ENCODE measurements at places on chromosomes 13 and 19.

DNA sequence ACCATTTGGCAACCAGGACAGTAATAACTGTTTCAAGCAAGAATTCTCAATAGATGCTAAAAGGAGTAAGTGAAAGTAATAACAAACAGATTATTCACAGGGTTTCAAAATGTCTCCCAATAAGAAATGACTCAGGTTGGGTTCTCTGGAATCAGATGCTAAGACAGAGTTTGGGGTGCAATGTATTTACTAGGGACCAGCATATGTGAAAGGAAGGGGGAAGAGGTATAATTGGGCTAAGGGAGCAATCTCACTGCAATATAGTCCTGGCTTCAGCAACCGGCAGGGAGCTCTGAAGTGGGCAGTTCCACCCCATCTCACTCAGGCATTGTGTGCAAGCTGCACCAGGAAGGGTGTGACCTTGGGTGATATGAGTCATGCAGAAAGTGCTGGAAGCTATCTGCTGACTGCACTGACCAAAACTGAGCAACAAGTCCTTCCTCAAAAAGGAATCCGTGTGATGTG lies 23.4 kb downstream of the ZDHHC20 start:
- no peak for DNase-seq

GRCh38 chr19:34184880-34185491 lies 12.7 kb downstream of the LSM14A start:
- DNase-seq, result no peak

GRCh38 chr19:778910-779653 lies 18.2 kb upstream of the PTBP1 start:
- DNase-seq, result no peak

DNA sequence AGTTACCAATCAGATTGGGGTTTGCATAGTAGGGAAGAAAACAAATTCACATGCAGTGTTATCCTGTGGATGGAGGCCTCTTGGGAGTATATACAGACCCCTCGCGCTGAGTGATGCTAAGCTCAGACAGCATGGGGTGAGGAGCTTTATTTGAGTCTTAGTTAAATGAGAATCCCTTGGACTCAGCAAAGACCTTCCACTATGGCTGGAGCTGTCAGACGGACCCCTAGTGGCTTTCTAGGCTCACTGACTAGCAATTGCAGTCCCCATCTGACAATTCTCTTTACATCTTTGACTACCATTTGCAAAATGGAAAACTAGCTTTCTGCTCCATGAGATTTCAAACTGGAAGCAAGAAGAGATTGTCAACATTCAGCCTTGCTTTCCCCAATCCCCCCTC lies 90.4 kb downstream of the STOML3 start:
- DNase-seq, result no peak

DNA sequence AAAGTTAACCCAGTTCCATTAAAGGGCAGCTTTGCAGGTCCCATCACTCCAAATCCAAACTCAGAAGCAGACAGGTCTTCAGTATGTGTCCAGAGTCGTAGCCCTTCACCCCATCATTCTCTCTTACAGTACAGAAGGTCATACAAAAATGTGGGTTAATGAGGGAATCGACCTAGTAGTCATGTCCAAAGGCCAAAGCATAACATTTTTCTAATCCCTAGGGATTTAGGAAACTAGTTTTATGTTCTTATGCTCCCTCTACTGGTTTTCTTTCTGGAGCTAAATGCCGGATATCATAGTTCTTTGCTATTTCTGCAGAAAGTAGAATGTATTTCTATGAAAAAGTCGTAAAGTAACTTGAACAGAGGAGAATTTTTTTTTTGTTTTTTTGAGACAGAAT lies 72.2 kb downstream of the DHRS12 start:
- DNase-seq, result no peak

GRCh38 chr13:49597043-49597641 lies 11.8 kb upstream of the RCBTB1 start:
- no peak for DNase-seq

DNA sequence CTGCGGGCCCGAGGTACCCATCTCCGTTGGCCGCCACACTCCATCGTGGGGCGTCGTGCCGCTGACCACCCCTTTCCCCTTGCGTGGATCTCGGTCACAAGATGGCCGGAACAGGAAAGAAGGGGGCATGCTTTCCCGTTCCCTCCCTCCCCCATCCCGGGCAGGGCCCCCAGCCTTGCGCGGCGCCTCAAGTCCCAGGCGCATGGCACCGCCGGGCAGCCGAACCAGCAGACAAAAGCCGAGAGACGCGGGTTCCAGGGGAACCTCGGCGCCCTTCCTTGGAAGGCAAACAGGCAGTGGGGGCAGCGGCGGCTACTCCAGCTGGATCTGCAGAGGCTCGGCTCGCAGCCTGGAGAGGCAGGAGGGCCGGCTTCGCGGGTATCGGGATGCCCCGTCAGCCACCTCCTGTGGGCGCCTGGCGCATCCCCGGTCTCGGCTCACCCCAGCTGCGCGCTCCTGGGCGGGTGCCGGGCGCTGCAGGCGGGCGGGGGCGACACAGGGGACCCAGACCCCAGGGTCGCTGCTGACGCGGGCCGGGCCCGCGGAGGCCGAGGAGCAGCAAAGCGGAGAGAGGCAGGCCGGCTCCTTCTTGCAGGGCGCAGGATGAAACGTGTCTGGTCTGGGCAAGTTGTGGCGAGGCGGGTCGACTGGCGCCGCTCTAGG lies 439 bp downstream of the DZIP1 start:
- no peak for DNase-seq

DNA sequence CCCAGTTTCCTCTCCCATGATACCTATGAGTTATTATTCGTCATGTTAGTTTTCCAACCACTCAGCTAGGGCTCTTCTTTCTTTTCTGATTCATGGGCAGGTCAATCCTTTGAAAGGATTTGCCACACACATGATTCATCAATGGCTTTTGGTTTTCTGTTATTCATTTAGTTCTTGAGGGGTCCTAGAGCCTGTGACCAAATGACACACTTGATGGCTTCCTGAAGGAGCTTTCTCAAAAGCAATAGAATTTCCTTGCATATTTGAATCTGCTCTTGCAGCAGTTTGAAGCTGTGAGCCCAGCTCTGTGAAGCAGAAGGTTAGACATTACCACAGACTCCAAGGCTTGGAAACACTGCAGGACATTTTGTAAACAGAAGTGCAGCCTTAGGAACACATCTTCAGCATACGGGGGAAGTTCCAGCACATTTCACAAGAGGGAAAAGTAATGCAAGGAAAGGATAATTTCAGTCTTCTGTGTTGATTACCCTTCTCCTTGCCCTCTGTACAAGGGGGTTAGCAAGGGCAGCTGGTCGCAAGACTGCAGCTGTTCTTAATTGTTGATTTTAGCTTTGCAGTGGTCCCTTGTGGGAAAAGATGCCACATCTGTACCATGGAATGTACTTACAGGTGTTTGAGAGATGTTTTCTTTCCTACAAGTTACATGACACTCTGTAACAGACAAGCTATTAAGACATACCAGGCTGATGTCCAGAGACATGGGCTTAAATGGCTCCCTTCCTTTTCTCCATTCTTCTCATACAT lies 338.6 kb downstream of the KCNRG start:
- DNase-seq, result no peak

GRCh38 chr19:28497137-28497536 lies 715.8 kb downstream of the UQCRFS1 start:
- no peak for DNase-seq

DNA sequence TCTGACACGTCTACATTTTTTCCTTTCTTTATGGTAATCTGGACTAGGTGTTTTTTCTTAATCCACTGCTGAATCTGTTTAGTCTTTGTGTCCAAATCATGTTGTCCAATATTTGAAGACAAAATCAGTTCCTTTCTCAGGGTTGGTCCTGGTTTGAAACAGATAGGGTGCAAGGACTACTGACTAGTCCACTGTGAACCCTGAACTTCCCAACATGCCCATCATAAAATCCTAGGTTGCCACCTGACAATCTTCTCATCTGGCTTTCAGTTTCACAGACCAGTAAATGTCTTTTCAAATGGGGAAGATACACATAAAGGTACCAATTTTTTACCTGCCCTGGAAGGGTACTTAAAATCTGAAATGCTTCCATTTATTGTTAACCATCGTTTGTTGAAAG lies 12.7 kb downstream of the GTF3A start:
- DNase-seq, result no peak

- no peak for DNase-seq
Measured at GRCh38 chr13:66212511-66212910, 1017.6 kb downstream of the PCDH9 start.

GRCh38 chr19:28554321-28555091 lies 658.4 kb downstream of the UQCRFS1 start:
- no peak for DNase-seq

GRCh38 chr13:52371736-52372247 lies 34.2 kb downstream of the THSD1 start:
- no peak for DNase-seq

Measured in stimulated activated CD4-positive, alpha-beta T cell treated with anti-CD3 and anti-CD28 coated beads, TNF-alpha, amount 100 ng/mL, for 4 hours (primary cell).